ENCODE measurements at places on chromosomes 11 and 22. TPM values are rescaled to one million over a fixed set of nuclear protein-coding genes. Genes with fewer than 3 reads are reported as not detected.

- DNase-seq: no peak
These were observed 59.9 kb downstream of the FAM168A start for GRCh38 chr11:73537969-73538368.

DNA sequence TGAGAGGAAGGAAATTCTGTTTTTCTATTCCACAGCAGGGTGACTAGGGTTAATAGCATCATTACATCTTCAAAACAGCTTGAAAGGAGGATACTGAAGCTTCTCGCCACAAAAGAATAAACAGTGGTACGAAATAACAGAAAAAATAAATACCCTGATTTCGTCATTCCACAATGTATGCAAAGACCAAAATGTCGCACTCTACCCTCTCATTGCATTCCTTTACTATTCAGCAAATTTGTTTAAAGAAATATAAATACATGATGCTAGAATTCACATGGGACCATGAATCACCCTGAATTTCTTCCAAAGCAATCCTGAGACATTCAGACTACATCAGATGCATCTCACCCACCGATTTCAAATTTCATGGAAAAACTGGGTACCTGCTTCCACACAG lies 112.3 kb upstream of the TOP3B start:
- no peak for DNase-seq

GRCh38 chr11:128909438-128910125 lies 18.4 kb downstream of the KCNJ5 start:
- DNase-seq: no peak

GRCh38 chr11:33980897-33981296 lies 70.6 kb upstream of the CAPRIN1 start:
- DNase-seq: no peak

- DNase-seq: no peak
These were observed 25.7 kb upstream of the TPBGL start for GRCh38 chr11:75214843-75215242.

Gene FAM83F
- not detected for polyA plus RNA-seq

GRCh38 chr22:24325105-24325757 lies 54.6 kb downstream of the SPECC1L start:
- peak; percentile 99 for DNase-seq

Gene MRPL40
- 43.5 TPM for polyA plus RNA-seq

DNA sequence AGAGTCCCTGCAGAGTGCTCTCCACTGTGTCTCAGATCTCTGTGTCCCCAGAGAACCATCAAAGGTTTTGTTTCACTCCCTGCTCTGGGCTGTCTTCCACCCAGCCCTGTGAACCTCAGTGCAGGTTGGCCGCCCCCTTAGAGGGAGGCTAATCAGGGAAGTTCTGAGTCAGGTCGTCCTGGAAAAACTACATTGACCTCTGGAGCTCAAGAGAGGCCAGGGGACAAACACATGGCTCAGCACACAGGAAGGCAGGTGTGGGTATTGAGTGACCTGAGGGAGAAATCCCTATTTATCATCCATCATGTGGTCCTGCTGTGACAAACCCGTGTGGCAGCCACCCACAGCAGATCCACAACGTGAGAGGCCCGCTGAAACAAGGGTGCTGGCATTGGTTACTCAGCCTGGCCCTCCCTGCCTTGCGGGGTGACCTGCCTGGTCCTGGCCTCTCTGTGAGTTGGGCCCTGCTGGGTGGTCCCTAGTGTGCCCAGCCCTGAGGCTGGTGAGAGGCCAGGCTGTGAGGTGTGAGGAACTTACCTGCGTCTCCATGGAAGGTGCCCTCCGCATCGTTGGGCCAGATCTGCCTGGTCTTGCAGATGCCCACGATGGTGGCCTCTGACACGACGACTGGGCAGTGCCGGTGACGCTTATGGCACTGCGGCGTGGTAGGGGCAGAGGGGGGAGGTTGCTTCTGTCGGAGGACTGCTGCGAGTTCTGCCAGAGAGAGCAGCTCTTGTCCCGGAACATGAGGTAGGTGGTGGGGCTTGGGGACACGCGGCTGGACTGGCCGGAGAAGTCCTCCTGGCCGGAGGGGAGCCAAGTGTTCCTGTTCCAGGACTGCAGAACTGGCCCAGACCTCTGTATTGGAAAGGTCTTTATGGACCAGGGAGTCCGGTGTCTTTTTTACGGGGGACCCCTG lies 669 bp upstream of the BCR start:
- no peak for DNase-seq

GRCh38 chr11:4203603-4204360 lies 109.2 kb downstream of the RRM1 start:
- no peak for DNase-seq

GRCh38 chr11:35474688-35475087 lies 50.7 kb downstream of the PAMR1 start:
- DNase-seq: no peak

DNA sequence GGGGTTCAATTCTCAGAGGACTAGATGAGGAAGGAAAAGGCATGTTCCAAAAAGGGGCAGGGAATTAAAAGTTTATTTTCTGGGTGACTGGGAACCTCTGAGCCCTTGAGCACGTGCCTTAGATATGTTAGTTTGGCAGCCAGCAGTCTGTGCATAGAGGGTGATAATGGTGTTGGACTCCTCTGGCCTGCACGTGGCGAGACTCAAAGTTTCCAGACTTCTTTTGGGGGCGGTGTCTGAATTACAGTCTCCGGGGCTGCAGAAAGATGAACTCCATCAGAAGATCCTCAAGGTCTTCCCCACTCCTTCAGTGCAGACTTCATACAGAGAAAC lies 861 bp upstream of the ZNRF3 start:
- no peak for DNase-seq

- no peak for DNase-seq
These were observed 23.6 kb downstream of the ALX4 start for GRCh38 chr11:44286268-44286880.

GRCh38 chr11:1949302-1949701 lies 2.2 kb downstream of the MRPL23 start:
- no peak for DNase-seq

GRCh38 chr22:18083406-18083805 lies 5.6 kb downstream of the PEX26 start:
- no peak for DNase-seq

Gene OR51D1
- polyA plus RNA-seq: not detected

DNA sequence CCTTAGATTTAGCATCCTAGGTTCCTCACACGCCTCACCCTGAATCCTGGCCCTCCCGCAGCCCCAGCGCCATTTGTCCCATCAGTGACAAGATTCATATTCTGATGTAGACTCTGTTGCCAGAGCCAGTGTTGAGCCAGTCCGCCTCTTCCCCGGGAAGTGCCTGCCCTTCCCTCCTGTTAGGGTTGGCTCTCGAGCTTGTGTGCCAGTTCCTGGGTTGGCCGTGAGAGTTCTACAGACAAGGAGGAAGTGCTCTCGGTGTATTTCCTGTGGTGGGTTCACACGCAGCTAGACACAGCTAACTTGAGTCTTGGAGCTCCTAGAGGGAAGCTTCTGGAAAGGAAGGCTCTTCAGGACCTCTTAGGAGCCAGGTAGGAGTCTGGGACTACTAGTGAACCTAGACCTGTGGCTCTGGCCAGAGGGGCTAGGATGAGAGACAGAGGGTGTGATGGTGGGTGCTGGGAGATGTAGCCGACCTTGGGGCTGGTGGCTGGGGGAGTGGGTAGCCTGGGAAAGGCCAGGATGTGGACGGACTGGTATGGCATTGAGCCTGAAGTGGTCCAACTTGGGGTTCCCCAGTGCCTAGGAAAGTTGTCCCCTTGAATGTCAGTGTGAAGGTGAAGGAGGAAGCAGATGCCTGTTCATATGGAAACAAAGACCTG lies at the start of gene IL18BP:
Gene IL18BP (plus strand): TSS at position 261 of the 662 bp plus-strand sequence. CDS start 1,076 bp downstream, outside the sequence.
- no peak for DNase-seq

Gene JHY
- 4.4 TPM for polyA plus RNA-seq

DNA sequence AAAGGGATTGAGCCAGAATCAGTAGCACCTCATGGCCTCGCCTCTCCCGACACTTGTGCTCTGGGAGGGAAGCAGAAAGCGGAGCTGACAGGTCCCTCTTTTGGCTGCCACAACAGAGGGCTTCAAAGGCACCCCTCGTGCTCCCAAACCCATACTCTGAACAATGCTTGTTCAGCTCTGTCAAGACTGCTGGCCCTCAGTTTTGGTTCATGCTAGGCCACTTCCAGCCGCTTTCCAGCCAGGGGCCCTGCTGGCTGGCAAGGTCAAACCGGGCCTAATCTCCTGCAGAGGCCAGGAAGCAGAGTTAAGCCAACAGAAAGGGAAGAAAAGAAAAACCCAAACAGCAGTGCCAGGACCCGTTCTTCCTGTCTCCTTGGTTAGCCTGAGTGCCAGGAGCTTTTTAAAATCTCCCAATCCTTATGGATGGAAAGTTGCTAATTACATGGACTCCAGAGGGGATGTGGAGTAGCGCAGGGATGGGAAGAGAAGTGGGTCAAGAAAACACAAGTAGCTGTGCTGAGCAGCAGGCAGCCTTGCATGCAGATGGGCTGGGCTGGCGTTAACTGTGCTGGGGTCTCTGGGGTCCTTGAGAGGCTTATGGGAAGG lies 150.6 kb downstream of the GRIK4 start:
- DNase-seq: no peak

- no peak for DNase-seq
These were observed 1.7 kb downstream of the FCHSD2 start for GRCh38 chr11:73140213-73141030.

DNA sequence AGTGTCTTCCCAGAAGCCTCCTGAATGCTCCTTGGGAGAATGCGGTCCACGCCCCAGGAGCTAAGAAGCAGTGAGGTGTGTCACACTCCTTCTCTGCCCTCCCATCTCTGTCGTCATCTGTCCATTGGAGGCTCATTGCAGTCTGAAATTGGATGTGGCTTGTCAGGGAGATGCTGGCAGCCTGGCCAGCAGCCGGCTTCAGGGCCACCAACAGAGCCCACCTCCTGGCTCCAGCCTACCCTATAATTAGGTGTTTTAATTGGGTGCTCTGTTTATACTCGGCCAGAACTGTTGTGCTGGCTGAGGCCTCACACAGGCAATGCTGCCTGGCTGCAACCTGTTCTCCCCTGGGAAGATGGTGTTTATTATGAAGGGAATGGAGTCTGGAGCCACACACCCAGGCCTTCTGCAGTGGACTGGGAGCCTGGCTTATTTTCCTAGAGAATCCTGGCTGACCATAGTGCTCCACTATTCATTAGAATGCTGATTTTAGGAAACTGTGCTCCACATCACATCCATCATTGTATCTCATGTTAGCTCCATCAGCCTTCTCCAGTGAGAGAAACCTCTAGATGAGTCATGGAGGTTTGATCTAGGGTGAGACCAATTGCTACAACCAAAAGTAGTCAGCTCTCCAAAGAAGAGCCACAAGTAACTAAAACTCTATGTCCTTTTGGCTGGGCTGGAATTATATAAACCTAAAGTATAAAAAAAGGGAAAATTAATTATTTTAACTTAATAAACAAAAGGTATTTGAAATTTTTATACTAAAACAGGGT lies 86.8 kb upstream of the CRTAM start:
- DNase-seq: no peak

Gene ZP1
- polyA plus RNA-seq: 0.67 TPM

Gene OR5B21
- not detected for polyA plus RNA-seq

DNA sequence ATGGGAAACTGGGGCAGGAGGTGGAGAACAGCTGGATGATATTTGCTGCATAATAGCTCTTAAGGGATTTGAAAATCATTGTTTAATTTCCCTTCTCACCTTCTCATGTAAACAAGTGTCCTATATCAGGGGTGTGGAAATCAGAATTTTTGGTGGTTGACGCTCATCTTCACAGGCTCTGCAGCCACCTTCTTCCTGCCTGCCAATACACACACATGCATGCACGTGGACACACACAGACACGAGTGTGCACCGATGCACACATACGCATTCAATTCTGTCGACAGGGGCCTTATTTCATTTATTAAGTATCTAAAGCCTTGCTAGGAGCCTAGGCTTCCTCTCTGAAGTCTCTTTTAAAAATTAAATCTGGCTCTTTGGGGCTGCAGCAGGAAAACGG lies 349.4 kb upstream of the NCAM1 start:
- no peak for DNase-seq

DNA sequence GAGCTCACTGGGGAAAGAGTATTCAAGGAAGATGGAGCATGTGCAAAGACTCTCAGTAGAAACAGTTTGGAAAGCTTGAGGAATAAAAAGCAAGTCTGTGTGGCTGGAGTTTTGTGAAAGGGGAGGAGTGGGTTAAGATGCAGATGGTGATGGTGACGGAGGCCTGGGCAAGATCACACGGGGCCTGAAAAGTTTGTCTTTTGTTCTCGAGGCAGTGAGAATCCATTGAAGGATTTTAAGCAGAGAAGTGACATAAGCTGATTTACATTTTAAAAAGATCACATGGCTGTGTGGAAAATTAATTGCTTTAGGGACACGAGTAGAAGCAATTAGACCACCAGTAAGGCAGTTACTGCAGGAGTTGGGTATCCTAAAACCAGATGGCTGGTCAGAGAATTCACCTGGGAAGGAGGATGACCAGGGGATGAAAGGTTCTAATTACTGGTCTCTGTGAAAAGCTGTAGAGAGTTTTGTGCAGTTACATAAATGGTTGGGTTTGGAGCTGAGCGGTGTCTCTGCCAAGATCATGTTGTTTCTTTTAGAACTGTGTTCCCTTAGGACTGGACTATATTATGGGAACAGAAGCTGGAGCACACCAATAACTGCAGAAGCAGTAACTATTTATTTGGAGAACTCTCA lies 7.1 kb downstream of the RRP8 start:
- DNase-seq: no peak

GRCh38 chr11:122703541-122704272 lies 48.2 kb downstream of the UBASH3B start:
- DNase-seq: no peak

DNA sequence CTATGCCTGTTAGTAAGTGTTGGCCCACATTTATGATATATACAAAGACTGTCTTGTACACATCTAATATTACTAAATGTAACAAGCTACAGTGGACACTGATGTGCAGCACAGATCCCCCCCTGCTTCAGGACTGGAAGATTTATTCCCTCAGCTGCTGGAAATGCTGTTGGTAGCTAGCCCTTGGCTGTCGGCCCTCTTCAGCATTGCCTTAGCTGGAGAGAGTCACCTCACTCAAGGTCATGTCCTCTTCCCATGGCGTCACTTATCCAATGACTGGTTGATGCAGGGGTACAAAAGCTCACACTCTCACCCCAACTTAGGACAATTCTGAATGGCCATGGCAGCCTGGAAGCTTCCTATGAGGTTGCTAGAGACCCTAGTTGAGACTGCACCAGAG lies 312.7 kb downstream of the SOX6 start:
- no peak for DNase-seq

DNA sequence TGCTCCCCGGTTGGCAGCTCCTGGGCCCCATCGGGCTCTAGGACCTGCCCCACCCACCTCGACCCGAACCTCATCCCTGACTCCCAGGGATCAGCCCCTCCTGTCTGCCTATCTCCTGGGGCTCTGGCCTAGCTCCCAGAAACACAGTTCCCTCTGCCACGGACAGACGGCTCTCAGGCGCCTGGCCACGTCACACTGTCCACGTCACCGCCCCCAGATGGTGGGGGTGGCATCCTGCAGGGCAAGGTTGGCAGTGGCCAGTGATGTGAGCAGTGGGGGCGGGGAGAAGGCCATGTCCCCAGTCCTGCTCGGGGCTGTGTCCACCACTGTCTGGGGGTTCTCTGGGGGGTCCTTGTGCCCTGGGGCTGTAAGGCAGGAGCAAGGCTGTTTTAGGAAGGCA lies 29.2 kb downstream of the SYT7 start:
- DNase-seq: no peak

GRCh38 chr11:12829131-12829530 lies 154.9 kb downstream of the TEAD1 start:
- DNase-seq: no peak

Gene CATSPER1
- polyA plus RNA-seq: 0.56 TPM

GRCh38 chr11:46508360-46508759 lies 85.5 kb downstream of the AMBRA1 start:
- no peak for DNase-seq
